Right renal pelvis (tissue), 4 donors: ENCODE measurements at places on chromosomes 16 and 17.

DNA sequence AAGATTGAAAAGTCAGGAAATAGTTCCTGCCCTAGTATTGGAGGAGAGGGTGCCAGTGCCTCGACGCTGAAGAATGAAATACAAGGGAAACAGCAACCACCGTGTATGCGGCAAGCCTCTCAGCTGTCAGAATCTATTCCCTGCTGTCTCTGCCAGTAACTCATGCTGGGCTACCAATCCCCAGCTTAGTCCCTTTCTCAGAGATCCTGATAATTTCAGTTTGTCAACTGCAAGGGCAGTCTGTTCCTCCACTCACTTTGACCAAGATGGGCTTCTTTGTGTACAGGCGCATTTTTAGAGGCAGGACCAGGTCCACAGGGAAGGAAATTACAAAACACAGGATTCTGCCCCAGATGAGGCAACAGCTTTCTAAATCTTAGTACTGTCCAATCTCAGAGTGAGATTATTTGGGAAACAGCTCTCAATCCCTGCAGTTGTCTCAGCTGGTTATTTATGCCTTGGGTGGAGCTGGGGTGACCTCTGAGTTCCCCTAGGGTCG lies 1.3 kb downstream of the NQO1 start:
- DNase-seq, result no peak

DNA sequence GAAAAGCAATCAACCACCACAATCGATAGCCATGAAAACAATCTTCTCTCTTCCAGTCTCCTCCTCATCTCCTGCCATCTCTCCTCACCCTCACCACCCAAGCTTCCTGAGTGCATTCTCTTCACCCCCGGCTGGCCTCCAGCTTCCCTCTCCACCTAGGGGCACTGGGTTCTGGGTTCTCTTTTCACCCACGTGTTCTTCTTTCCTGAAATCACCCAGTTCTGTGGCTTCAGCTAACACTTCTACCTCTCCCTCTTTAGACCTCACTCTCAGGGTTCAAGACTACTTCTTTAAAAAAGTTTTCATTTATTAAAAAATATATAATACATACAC lies 8.2 kb downstream of the ITGAM start:
- DNase-seq, result no peak

- DNase-seq, result no peak
Observed at GRCh38 chr17:31820691-31821435, 38.2 kb downstream of the COPRS start.

DNA sequence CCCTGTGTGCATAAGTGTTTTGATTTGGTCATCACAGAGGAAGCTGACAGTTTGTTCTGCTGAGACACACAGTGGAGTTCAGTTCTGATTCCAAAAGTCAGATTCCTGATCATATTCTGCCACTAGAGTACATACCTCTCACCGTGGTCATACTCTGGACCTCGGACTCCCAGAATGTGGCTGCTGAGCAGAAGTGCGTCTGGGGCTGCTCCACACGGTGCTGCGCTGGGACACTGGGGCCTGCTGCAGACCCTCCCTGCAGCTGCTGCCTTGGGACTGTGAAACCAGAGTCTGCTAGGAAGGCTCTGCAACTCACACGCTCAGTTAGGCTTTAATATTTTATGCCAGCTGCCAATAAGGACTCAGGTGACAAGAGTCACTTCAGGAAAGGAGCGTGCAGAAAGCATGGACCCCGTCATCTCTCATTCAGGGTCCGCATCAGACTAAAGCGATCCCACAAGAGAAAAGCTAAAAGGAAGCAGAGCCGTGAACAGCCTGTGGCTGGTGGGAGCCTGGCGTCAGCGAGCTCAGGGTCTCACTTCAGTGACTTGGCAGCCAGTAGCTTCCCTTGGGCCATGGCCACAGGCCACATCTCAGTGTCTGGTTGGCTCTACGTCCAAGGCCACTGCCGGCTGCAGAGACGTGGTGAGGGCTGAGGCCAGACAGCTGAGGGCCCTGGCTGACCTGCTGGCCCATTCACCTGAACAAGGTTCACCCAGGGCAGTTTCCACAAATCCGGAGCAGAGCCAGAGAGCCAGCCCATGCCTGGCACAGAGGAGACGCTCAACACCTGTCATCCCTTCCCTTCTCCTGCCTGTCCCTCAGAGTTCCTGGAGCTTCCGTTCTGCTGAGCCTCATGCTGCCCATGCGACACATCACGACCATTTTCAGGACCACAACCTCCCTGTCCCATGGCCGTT lies 24.7 kb upstream of the KIFC3 start:
- DNase-seq, result no peak

DNA sequence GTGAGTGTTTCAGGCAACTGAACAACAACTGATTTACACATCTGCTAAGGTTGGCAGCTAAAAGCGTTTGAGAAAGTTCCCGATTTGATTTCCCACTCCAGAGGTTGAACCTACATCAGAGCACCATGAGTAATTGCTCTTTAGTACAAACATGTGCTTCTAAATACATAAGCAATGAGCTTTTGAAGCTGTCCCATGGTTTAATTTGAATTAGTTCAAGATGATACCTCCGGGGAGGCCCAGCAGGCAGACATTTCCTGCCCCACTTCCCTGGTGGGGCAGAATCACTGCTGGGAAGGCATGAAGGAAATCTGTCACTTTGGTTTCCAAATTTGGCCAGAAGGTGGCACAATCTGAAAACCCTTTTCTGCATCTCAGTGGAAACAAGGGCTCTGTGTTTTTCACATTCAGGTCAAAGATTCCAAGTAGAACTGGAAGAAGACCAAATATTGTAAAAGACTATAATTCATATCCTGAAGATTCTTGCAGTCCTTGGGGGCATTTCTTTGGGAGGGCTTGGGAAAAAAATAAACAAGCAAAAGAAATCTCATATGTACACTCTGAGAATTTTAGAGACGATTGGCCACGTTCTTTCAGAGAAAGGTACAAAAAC lies 176.2 kb upstream of the FAM20A start:
- DNase-seq, result peak; percentile 51

GRCh38 chr17:80860101-80860671 lies 131.5 kb upstream of the CHMP6 start:
- DNase-seq, result no peak

GRCh38 chr17:47802341-47803022 lies 19.1 kb downstream of the OSBPL7 start:
- no peak for DNase-seq

DNA sequence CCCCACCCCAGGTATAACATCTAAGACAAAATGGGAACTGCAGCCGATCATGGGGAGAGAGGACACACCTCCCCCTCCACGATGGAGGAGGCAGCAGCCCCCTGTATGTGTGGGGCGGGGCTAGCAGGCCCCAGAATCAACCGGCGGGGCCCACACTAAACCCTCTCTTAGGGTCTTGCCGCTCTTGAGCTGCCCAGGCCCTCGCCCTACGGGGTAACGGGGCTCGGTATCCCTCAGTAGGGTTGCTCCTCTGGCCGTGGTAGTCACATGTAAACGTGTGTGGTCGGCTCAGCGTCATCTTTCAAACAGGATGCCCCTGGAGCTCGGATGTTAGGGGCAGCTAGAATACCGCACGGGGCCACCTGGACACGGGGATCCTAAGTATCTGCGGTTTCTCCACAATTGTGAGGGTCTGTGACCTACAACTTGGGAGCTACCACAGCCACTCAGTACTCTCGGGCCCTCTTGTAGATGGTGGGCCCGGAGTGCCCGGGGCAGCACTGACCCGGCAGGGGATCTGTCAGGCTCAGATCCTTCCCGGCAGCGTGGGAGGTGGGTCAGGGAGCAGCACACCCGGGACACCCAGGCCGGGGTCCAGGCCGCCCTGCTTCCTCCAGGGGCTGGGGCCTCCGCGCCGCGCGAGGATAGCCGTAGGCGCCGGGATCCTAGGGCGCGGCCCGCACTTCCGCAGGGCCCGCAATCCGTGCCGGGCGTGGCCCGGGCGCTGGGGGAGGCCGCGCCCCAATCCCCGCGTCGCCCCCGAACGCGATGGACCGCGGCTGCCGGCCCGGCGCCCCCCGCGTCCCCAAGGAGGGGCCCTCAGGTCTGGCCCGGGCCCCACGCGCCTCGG lies 781 bp downstream of the ARHGDIA start:
- DNase-seq, result no peak

DNA sequence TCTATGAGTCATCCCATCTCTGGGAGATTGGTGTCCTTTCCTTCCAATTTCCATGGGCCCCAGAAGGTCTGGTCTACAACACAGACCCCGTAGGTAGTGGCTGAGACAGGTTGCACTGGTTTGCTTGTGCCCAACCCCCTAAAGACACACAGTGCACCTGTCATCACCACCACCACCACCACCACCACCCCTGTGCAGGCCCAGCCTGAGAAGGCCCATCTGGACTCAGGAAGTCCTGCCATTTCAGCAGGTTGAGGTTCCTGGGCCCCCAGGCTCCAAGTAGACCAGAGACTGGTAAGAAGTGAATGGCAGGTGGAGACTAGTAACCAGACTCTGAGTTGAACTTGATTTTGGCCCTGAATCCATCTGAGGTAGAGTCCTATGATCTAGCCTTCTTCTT lies 25.9 kb upstream of the PHB1 start:
- no peak for DNase-seq

- DNase-seq, result peak; percentile 44
Observed at GRCh38 chr16:15427648-15428239, 6.6 kb upstream of the BMERB1 start.

DNA sequence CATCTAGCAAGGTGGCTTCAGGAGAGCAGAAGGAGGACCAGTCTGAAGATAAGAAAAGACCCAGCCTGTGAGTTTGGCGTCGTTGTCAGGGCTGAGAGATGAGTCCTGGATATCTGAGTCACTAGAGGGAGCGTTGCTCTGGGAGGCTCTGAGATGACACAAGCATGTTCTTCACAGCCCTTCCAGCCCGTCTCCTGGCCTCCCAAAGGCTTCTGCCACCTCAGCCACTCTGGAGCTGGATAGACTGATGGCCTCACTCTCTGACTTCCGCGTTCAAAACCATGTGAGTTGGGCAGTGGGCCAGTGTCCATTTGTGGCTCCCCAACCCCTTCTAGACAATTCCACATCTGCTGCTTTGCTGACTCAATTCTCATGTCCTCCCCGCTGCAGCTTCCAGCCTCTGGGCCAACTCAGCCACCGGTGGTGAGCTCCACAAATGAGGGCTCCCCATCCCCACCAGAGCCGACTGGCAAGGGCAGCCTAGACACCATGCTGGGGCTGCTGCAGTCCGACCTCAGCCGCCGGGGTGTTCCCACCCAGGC lies 2.3 kb downstream of the TGFB1I1 start:
- no peak for DNase-seq

DNA sequence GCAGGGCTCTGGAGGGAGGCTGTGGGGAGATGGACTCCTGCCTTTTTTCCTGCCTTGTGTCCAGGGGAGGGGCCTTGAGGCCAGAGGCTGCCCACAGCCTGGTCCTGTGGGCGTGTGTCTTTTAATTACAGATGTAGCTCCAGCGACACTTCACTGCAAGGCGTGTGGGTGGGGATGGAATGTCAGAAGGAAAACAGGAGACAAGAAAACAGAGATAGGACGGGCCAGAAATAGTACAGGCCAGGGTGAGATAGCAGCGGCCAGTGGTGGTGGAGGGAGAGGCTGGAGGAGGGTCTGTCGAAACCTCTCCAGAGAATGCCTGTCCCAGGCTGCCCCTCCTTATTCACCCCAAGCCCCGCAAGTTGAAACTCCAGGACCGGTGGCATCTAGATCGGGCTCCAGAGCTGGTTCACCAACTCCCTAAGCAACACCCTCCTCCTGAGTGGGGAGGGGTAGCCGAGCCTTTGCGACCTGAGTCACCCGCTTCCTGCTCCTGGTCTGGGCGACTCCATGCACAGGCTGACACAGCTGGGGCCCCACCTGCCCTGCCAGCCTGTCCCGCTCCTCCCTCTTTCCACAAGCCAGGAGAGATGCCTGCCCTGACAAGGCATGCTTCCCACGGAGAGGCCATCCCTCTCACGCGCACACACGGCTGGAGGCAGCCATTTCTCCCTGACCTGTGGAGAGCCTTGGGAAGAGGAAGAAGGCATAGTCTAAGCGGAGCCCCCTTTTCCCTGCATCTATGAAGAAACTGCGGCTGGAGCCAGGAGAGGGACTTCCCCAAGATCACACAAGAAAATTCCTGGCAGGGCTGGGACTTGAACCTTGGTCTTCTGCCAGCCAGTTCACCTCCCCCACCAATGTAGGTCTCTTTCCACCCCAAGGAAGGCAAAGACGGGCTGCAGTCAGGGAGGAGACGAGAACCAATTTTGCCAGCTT lies 6.6 kb upstream of the JUP start:
- DNase-seq, result no peak
